ENCODE measurements at places on chromosomes 4 and X.

- DNase-seq = no peak
Observed at GRCh38 chr4:56326363-56326762, 60.9 kb downstream of the AASDH start.

DNA sequence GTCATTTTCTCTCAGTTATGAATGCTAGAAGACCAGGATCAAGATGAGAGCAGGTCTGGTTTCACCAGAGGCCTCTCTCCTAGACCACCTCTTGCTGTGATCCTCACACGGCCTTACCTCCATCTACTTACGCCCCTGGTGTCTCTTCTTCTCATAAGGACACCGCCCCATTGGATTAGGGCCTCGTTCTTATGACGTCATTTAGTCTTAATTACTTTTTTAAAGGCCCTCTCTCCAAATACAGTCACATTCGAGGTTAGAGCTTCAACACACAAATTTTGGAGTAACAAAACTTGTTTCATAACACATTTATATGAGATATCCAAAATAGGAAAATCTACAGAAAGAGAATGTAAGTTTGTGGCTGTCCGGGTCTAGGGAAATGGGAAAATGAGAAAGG, 391.0 kb upstream of the PITX2 start:
- no peak for DNase-seq

- no peak for DNase-seq
Observed at GRCh38 chrX:9357518-9358114, 107.2 kb upstream of the TBL1X start.

- DNase-seq = no peak
Observed at GRCh38 chrX:24145303-24146186, 4.0 kb upstream of the ZFX start.

GRCh38 chr4:1862055-1862911, 6.3 kb upstream of the LETM1 start:
- DNase-seq = no peak

- no peak for DNase-seq
Observed at GRCh38 chr4:120445186-120445585, 378.5 kb upstream of the MAD2L1 start.

DNA sequence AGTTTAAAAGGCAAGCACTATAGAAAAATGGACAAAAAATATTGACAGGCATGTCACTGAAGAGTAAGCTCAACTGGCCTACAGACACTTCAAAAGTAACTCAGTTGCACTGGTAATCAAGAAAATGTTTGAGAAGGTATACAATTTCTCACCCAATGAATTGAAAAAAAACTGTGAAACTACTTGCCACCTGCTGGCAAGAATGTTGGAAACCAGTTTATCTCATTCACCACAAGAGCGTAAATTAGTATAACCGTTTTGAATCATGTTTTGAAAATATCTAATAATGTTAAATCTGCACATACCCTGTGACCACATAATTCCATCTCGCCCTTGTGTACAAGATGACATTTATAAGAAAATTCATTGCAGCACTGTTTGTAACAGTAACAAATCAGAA, 31.7 kb downstream of the TXK start:
- DNase-seq = no peak

GRCh38 chrX:42783451-42783850, 5.5 kb upstream of the PPP1R2C start:
- DNase-seq = no peak

GRCh38 chrX:57364145-57364544, 77.6 kb downstream of the FAAH2 start:
- DNase-seq = no peak

- DNase-seq = no peak
Observed at GRCh38 chr4:24853142-24853541, 57.8 kb downstream of the SOD3 start.

DNA sequence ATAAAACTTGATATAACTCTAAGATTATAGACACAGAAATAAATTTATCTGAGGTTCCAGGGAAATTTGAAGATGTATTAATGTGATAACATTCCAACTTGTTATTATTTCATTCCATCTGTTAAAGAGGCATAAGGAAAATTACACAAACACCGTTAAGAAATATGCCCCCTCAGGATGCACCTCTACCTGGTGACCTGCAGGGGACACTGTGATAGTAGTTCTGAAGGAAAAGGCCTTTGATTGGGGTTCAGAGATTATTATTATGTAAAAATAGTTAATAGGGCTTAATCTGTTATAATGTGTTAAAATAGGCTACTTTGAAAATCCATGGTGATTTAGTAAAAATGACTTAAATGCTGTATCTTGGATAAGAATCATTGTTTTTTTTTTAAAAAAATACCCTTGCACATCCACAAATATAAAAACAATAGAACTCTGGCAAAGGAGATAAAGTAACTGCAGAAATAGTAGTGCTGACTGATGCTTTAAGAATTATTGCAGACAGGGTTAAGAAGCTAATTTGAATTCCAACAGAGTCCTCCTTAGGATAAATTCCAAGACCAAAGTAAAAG, 6.1 kb upstream of the ABRAXAS1 start:
- no peak for DNase-seq

DNA sequence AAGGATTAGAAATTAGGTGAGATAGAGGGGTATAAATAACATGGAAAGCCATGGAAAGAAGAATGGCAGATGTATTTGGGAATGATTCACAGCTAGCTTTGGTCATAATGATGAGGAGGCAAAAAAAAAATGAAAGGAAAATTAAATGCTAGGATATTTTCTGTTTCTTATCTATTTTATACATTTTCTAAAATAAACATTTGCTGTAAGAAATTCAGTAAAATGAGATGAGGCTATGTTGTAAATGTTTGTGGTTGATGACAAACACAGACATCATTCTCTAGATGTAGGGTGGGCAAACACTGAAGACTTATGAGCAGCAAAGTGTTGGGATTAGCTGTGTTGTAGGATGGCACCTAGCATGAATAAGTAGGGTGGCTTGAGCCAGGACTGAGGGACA, 407.1 kb downstream of the IL15 start:
- DNase-seq = no peak

DNA sequence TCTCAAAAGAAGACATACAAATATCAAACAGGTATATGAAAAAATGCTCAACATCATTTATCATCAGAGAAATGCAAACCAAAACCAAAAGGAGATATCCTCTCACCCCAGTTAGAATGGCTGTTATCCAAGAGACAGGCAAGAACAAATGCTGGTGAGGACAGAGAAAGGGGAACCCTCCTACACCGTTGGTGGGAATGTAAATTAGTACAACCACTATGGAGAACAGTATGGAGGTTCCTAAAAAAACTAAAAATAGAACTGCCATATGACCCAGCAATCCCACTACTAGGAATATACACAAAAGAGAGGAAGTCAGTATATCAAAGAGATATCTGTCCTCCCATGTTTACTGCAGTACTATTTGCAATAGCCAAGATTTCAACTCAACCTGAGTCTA, 83.5 kb downstream of the CDS1 start:
- DNase-seq = no peak

DNA sequence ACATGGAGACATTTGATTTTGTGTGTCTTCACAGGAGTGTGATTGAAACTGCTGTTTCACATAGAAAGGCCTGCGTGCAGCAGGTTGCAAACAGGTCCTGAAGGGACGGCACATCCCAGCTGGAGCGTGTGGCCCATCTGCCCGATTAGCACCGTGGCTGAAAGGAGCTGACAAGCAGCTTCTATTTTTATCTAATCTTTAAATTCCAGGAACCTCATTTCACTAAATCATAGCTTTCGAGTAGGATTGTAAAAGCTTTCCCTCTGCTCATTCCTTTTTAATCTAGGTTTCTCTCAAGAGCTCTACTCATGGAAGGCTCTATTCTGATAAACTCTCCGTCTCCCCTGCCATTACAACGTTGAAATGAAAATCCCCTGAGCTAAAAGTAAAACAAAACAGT, 106.8 kb downstream of the FSTL5 start:
- DNase-seq = no peak

DNA sequence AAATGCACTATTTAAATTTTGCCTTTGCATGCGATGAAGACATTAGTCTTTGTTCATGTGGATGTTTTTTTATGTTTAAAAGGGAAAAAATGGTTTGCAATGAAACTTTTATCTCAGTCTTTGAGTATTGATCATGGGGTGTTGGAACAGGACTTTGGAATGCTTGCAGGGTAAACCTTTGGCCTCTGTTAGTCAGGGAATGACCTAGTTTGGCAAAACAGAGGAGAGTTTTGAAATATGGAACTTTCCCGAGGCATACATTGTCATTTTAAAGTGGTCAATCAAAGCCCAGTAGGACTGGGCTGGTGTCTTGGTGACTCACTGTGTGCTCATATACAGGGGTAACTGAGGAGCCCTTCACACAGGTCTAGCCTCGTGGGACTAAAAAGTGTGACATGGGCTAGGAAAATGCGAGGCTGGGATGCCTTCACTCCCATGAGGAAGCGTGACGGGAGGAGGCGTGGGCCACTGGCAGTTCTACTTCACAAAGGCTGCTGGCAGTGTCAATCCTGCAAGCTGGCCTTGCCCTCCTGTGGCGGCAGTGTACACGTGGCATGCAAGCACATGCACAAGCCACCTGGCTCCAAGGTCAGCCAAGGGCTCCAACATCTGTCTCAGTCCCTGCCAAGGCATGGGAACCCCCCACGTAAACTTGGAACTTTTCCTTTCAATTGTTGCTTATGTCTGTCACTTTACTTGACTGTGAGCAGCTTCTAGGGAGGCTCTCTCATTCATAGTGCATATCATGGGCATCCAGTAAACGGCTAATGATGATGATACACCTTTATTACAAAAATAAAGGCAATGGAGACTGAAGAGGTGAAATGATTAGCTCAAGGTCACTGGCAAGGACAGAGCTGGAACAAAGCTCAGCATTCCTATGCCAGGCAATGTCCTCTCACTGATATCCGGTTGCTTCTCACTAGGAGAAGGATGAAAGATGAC, 5.2 kb upstream of the F11 start:
- no peak for DNase-seq

GRCh38 chr4:80138551-80139538, 58.5 kb upstream of the PRDM8 start:
- DNase-seq = no peak

- DNase-seq = no peak
Observed at GRCh38 chrX:12686331-12686730, 104.9 kb upstream of the PRPS2 start.

- DNase-seq = no peak
Observed at GRCh38 chr4:154120006-154120676, 331.3 kb upstream of the SFRP2 start.

DNA sequence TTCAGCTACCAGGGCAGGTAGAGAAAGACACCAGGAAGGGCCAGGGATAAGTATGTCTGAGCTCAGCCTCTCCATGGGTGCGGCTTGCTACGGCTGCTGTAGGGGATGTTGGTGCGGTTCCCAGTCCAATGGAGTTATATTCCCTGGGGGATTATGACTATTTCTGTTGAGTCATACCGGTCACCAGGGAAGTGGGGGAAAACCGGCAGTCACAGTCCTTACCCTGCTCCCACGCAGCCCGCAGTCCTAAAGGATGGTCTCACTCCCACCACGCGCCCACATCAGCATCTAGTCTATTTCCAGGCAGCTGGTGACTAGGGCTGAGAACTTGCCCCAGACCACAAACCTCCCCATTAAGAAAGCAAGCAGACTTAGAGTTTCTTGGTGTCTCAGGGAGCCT, 191.6 kb downstream of the VEGFC start:
- no peak for DNase-seq

DNA sequence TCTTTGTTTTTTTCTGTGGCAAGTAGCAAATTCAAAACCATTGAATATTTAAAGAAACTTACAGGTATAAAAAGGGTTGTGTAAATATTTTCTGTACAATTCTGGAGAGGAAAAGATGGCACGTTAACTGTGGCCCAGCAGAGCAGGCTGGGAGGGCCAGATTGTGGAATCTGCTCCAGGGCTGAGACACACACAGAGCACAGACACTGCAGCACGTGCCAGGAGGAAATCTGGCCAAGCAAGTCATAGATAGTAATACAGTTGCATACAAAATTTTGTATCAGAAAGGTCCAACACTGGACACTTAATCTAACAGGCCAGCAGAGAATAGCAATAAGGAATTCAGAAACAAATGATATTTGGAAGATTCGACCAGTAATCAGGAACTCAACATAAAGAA, 763.7 kb downstream of the PDHA2 start:
- no peak for DNase-seq

- DNase-seq = no peak
Observed at GRCh38 chr4:139410312-139410711, 43.6 kb upstream of the RAB33B start.

- DNase-seq = no peak
Observed at GRCh38 chr4:121736735-121737351, 28.1 kb downstream of the SMIM43 start.

GRCh38 chr4:84497504-84498202, 1.4 kb downstream of the NKX6-1 start:
- no peak for DNase-seq

- DNase-seq = no peak
Observed at GRCh38 chrX:34656842-34657725, at the start of gene TMEM47. Gene TMEM47 (minus strand): TSS chrX:34657285. CDS start chrX:34657029, 256 bp downstream.

- no peak for DNase-seq
Observed at GRCh38 chr4:95761426-95761825, 78.5 kb upstream of the PDHA2 start.

DNA sequence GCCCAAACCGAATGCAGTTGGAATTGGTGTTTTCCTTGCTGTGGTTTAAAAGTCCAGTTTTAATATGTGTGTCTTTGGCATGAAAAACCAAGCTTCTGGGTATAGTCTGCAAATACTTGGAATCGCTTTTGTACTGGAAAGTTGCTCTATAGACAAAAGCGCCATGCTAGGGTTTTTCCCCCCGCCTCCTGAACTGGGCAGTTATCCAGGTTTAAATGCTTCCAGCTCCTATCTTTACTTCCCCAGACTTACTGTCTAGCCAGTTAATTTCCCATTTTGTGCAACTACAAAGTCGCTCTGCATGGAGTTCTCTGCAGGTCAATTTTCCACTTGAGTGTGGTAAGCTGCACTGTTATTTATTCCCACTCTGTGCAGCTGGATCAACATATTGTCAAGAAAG, 2.7 kb downstream of the RASL11B start:
- DNase-seq = no peak

DNA sequence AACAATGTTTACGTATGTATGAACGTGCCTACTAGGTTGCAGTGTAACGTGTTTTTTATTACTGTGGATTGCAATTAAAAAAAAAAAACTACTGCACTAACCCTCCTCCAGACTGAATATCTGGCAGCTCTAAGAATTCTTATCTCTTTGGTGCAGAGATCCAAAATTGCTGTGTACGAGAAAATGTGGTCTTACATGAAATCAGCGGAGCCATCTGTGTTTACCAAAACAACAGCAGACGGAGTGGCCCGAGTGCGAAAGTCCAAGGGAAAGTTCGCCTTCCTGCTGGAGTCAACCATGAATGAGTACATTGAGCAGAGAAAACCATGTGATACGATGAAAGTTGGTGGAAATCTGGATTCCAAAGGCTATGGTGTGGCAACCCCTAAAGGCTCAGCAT, 268.1 kb downstream of the THOC2 start:
- DNase-seq = no peak
